ENCODE measurements at places on chromosomes 7 and 10.

DNA sequence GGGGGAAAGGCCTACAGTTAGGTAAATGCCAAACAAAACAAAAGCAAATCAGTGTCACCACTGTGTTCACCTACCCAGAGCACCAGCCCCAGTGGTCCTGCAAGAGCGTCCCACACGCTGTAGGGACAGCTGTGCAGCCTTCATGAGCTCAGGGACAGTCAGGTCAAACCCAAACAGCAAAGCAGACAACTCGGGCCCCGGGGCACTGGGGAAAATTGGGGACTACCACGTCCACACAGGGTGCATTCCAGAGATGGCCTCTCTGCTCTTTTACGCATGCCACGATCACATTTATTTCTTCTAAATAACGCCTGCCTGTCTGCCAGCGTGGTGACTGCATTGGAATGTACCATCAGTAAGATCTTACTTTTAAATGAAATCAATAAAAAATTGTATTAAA is 21.7 kb downstream of the EBF3 start:
- DNase-seq: no peak

DNA sequence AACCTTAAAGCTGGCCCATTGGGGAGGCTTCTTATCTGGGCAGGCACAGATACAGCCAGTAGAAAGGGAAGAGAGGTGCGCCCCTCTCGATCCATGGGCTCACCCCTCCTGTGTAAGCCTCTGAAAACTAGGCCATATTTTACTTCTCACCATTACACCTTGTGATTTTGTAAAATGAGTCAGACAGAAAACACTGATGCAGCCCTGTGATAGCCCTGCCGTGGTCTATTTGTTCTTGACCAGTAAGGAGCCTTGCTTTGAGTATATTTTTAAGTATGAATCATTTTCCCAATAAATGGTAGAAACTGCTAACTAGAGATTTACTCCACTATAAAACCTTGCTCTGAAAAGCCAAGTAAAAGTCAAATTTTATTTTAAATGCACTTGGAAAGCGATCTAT is 329.8 kb upstream of the MBL2 start:
- no peak for DNase-seq

- DNase-seq: no peak
Measured at GRCh38 chr10:76950354-76950753, 687.3 kb downstream of the KCNMA1 start.

DNA sequence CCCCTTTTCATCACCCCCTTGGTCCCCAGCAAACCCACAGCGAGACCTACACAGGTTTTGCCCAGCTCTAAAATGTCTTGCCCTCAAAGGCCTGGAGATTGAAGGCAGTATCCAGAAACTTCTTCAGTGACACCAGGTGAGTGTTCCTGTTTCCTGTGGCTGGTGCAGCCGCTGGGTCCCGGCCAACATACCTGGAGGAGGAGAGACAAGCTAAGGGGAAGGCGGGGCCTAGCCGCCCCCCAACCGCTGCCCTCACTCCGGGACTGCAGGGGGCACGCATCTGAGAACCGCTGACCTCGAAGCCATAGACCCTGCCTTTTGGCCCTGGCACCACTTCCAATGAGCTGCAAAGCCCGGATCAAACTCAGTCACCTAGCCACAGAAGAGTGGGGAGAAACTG is 27.0 kb downstream of the OGDHL start:
- DNase-seq: no peak

DNA sequence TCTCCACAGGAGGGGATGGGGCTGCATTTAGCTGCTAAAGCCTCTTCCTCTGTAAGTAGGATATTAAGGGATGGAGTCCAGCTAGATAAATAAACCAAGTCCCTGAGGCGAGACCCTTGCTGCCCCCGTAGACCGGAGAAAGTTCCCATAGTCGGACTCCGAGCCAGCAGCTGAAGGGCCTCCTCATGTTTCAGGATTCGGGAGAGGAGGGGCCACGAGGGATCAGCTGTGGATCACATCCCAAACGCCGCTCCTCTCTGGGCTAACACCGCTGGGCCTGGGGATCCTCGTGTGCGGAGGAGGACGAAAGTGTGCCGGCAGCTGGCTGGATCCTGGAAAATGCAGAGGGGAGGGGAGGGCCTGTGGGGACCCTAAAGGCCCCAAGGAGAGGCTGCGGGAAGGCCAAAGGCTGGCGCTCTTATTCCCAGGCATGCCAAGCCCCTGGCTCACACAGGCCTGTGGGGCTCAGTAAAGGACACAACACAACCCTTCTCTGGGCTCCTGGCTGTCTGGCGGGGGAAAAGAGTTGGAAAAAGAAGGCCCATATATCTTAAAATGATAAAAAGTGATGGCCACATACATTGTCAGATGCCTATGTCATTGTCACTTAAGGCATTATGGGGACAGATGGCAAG is 82.5 kb upstream of the TMEM72 start:
- no peak for DNase-seq

- no peak for DNase-seq
Measured at GRCh38 chr10:11882646-11883375, 59.7 kb downstream of the PROSER2 start.

- DNase-seq: no peak
Measured at GRCh38 chr7:68133045-68133444, 1136.4 kb downstream of the TYW1 start.

- no peak for DNase-seq
Measured at GRCh38 chr7:830069-830468, 2.2 kb upstream of the SUN1 start.

- peak; percentile 43 for DNase-seq
Measured at GRCh38 chr7:103447073-103447960, 1.3 kb upstream of the SLC26A5 start.

DNA sequence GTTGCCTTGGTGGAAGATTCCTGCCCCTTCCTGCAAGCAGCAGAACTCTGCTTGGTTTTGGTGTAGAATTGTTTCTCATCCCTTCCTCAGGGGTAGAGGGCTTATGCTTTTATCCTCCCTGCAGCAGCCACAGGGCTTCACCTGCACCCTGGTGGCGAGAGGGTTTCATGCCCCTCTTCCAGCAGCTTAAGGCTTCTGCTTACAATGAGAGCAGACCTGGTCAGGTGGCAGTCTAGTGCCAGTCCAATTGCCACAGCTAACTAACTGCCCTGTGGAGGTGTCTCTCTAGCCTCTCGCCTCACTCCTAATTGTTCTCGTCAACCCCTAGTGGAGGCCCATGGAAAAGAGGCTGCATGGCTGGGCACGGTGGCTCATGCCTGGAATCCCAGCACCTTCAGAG is 19.3 kb downstream of the ACBD7 start:
- DNase-seq: no peak

- no peak for DNase-seq
Measured at GRCh38 chr10:13759168-13759567, 172.4 kb downstream of the PRPF18 start.

DNA sequence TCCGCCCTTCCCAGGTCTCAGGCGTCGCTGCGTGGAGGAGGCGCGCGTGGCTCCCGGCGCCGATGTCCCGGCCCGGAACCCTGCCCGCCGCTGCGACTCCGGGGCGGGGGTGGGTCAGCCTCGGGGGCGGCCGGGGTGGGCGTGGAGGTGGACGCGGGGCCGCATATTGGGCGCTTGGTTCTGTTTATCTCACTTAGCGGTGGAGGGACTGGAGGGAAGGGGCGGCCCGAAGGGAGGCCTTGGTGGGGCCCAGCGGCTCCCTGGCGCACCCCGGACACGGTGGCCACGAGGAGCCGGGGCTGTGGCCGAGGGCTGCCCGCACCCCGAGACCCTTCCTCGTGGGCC is 8.6 kb downstream of the UNCX start:
- no peak for DNase-seq

DNA sequence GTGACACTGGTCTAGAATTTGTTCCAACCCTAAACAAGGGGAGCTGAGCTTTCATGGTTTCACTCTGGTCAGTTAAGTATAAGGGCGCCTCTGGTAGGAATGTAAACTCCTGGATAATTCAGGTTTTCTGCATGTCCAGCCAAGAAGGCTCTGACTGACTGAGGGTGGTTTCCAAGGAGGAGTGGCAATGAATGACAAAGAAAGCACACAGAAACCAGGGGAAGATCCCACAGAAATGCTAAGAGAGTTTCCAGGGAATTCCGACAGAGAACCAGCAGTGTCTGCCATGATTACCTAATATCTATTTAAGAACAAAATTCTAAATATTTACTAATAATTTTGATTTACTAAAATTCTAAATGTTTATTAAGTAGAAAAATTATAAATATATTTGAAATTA is 27.3 kb upstream of the NRG3 start:
- no peak for DNase-seq

DNA sequence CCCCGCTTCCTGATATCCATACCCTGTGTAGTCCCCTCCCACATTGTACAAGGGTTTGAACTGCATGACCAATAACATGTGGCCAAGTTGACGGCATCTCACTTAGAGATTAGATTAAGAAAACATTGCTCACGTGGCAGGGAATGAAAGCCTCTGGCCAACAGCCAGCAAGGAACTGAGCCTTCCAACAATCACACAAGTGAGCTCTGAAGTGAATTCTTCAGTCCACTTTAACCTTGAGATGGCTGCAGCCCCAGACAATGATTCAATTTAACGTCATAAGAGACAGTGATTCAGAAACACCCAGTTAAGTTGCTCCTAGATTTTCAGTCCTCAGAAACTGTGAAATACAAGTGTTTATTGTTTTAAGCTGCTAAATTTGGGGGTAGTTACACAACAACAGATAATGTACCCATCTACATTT is 165.9 kb upstream of the PLXNA4 start:
- DNase-seq: no peak

All from SHP77 (cell line).